ENCODE measurements at places on chromosomes 5 and 9.

- DNase-seq, result no peak
Measured at GRCh38 chr5:142901476-142902185, 131.5 kb downstream of the ARHGAP26 start.

- no peak for DNase-seq
Measured at GRCh38 chr9:74497748-74498620, 849 bp downstream of the RORB start.

DNA sequence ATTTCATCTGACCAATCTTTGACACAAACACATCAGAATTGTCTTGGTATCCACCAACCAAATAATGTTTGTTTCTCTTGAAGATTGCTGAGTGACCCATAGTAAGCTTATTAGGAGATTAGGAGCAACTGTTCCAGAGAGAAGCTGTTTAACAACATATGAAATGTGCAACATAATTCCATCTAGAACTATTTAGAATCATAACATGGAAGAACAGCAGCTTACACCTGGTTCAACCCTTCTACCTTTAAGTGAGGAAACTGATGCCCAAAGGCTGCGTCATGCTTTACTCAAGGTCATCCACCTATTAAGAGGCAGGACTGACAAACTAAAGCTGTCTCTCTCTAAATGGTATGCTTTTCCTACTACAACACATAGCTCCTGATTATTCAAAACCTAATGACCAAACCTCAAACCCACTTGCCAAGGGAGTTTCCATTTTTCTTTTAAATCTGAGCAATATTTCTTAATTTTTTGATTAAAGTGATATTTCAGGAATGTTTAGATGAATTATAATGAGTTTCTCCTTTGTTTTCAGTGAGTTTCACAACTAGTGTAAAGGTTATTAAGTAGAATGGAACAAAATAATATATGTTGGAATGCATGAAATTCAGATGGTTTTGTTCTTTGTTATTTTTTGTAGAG lies 545.9 kb downstream of the RAB3C start:
- DNase-seq, result no peak

DNA sequence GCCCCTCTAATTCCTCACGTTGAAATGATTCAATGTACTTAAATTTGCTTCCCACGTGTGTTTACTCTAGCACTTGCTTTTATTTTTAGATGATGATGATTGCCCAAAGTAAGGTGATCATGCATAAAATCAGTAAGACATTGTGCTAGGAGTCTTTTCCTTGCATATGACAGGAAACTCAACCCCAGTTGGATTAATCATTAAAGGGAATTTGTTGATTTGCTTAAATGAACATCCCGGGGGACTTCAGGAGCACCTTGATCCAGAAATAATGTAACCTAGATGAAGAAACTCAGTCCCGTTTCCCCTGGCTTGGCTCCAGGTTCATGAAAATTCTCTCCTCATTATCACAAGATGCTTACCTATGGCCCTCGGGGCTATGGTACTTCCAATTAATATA lies 106.1 kb upstream of the STC2 start:
- no peak for DNase-seq

DNA sequence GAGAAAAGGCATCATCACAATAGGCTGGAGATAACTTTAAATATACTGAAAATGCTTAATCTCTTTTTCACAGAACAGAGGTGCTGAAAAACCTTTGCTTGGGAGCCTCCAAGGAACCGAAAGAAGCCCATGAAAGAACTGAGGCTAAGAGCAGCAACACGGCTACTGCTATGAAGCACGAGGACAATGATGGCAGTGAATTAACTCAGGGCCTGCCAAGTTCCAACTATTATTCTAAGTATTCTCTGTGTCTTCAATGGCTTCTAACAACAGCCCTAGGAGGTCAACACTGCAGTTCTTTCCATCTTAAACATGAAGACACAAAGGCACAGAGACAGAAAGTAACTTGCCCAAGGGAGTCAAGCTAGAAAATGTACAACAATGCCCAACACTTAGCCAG lies 293.0 kb upstream of the DAP start:
- no peak for DNase-seq

DNA sequence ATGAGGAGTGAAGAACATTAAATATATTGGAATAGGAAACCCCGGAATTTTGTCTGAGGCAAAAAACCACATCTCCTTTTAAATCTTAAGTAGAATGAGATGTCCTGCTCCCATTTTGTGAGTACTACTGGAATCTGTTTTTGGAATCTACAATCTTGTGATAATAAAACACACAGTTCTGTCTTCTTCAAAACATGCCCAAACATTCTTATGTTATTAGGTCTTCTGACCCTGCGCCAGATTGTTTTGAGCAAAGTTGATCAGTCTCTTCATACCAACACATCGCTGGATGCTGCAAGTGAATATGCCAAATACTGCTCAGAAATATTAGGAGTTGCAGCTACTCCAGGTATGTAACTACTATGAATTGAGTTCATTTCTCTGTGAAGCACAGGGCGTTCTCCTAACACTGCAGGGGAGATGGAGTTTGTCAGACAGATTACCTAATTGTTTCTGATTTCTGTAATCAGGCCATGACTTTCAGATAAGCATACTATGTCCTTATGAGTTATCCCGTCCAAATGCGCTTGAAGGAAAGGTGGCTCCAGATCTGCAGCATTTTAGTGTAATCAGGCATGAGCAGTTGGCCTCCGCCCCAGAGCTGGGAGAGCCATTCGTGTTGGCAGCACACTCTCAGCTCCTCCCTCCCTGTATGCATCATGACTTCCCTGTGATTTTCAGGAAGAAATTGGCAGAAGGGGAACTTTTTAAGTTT lies 88.0 kb downstream of the NLN start:
- DNase-seq, result no peak

All from stimulated activated CD8-positive, alpha-beta memory T cell treated with anti-CD3 and anti-CD28 coated beads, Interleukin-7, amount 100 ng/mL, for 48 hours (primary cell).